ENCODE measurements at places on chromosomes 7 and 10.

GRCh38 chr7:143929224-143929920, 5.7 kb upstream of the OR2F2 start:
- DNase-seq = no peak

DNA sequence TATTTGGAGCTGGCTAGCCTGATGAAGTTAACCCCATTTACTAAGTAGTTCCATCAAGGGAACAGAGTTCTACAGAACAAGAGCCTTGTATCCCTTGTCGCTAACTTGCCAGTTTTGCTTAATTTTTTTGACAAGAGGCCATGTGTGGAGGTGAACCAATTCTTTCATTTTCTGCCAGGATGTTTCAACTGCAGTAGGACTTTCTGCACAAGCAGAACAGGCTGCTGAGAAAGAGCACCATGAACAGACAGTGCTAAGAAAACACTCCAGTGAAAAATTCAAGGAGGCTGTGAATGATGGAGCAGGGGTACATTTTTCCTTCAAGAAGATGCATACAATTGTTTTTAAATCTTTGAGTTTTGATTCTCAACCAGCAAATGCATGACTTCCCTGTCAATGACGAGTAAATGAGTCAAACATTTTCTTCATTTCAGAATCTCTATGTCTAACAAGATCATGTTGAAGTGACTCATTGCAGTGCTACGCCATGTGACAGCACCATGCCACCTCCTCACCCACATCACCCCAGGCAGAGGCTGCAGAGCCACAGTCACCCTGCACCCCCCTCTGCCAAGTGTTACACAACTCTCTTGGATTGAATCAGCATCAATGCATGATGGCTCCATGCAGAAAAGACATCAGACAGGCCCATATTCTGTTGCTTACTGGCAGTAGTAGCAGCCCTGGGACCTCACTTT, 193.1 kb downstream of the COBL start:
- no peak for DNase-seq

- DNase-seq = no peak
These were observed 84.4 kb downstream of the MTERF1 start for GRCh38 chr7:91796122-91796521.

DNA sequence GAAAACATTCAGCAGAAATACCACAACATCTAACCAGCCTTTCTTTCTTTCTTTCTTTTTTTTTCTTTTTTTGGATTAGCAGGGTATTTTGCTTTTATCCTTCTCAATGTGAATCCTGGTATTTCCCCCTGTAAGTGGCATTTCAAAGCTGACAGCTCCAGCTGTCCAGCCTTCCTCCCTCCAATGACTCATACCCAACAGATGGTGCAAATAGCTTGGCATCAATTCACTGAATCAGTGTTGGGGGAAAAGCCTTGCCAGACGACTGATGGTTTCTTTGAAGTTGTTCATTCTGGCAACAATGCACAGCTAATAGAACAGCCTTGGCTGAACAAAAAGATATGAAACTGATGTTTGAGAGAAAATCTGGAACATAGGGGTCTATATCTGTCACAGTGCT, 316.8 kb upstream of the STEAP1 start:
- no peak for DNase-seq

GRCh38 chr10:6247041-6247712, 44.4 kb downstream of the PFKFB3 start:
- DNase-seq = no peak

- DNase-seq = no peak
These were observed 157.9 kb downstream of the GFRA1 start for GRCh38 chr10:116115036-116115641.

- no peak for DNase-seq
These were observed 52.8 kb upstream of the SEMA3E start for GRCh38 chr7:83701736-83702135.

- DNase-seq = no peak
These were observed 40.5 kb upstream of the CREB5 start for GRCh38 chr7:28371846-28372245.

DNA sequence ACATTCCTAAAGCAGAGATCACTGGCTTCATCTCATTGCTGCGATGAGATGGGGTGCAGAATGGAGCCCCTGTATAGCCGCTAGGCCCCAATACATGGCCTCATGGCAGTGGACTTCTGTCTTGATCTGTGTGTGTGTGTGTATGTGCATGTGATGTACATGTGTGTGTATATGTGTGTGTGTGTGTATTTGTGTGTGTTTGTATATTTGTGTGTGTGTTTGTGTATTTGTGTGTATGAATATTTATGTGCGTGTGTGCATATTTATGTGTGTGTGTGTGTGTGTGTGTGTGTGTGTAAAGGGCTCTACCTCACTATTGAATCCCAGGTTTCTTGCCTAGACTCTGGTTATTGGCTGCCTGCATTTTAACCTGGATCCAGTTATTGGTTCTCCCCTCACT, 958.2 kb downstream of the GRID1 start:
- DNase-seq = no peak

GRCh38 chr7:138079137-138079536, 2.9 kb downstream of the AKR1D1 start:
- DNase-seq = no peak

- no peak for DNase-seq
These were observed 52.4 kb upstream of the ITGB1 start for GRCh38 chr10:33010132-33011037.

DNA sequence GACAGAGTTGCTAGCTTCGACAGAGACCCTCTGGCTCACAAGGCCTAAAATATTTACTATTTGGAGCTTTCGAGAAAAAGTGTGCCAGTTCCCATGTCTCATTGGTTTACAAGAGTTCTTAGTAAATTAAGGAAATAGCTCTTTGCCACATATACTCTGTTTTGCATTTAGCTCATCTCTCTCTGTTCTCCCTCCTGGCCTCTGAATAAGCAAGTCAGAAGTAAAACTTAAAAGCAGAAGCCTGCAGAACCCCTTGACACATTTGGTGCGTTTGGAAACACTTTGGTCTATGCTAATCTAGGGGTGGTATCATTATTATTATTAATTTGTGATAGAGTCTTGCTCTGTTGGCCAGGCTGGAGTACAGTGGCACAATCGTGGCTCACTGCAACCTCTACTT, 6.4 kb downstream of the CARD11 start:
- DNase-seq = no peak

DNA sequence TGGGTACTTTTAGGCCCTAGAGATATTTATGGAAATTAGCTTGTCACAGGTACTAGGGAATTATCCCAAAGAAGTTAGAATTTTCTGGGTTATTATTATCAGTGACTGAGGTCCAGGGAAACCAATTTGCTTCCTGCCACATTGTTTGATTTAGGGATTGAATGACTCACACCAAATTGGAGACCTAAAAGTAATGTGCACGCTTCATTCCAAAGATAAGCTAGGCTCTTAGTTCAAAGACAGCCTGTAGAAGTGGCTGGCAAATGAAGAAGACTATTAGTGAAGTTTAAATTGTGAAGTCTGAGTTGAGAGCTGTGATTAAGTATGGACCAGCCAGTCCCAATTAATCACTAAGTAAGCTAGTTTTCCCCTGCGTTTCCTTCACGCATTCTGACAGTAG, 188.1 kb upstream of the MYO3A start:
- DNase-seq = no peak

DNA sequence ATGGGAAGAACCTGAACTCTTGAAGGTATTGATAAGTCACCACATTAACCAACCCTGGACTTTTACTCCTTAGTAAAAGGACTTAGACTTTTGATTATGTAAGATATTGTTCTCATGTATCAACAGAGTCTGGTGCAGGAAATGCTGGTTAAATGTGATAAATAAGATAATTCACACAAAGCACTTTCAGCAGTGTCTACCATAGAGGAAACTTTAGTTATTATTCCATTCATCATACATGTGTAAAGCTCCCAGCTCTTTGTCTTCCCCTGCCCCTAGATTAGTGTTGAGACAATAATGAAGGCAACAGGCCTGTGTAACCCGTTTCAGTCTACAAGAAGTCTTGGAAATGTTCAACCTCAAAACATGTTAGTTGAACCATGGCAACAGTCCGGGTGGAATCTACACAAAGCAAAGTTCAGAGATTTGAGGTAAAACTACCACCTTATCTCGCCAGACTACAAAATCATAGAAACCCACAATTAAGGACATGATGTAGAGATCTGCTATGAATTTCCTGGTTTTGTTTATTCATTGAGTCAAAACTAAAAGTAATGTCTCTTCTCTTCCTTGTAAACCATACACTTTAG, 109.9 kb upstream of the ADO start:
- no peak for DNase-seq

- no peak for DNase-seq
These were observed 342.4 kb upstream of the GRM3 start for GRCh38 chr7:86301301-86301700.

- DNase-seq = peak; percentile 59
These were observed 128.6 kb upstream of the KCTD7 start for GRCh38 chr7:66500087-66500486.
